ENCODE measurements at places on chromosomes 7 and 10. TPM values are rescaled to one million over a fixed set of nuclear protein-coding genes. Genes with fewer than 3 reads are reported as not detected.

DNA sequence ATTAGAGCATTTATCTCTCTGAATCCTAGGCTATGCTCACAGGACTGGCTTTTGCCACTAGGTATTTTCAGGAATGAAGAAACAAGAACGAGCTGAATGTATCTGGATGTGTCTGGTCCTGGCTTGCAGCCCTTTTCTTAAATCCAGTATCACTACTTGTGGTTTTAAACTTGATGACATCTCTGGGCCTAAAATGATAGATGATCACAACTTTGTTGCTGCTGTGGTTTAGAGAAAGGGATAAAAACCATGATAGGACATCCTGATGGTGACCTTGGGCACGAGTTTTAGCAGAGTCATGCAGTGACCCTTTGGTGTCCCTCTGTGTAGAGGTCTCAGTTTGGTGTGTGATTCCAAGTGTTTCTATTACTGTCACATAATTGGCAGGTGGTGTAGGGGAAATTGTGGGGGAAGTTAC, 31.7 kb upstream of the SEMA3C start:
- no peak overlapping the region for H3K4me3 ChIP-seq
- H3K27ac ChIP-seq: no peak overlapping the region
- H3K36me3 ChIP-seq: no peaks in the 10 kb centered on the region
- no peak for DNase-seq

LRRD1 gene
- not detected for total RNA-seq

DNA sequence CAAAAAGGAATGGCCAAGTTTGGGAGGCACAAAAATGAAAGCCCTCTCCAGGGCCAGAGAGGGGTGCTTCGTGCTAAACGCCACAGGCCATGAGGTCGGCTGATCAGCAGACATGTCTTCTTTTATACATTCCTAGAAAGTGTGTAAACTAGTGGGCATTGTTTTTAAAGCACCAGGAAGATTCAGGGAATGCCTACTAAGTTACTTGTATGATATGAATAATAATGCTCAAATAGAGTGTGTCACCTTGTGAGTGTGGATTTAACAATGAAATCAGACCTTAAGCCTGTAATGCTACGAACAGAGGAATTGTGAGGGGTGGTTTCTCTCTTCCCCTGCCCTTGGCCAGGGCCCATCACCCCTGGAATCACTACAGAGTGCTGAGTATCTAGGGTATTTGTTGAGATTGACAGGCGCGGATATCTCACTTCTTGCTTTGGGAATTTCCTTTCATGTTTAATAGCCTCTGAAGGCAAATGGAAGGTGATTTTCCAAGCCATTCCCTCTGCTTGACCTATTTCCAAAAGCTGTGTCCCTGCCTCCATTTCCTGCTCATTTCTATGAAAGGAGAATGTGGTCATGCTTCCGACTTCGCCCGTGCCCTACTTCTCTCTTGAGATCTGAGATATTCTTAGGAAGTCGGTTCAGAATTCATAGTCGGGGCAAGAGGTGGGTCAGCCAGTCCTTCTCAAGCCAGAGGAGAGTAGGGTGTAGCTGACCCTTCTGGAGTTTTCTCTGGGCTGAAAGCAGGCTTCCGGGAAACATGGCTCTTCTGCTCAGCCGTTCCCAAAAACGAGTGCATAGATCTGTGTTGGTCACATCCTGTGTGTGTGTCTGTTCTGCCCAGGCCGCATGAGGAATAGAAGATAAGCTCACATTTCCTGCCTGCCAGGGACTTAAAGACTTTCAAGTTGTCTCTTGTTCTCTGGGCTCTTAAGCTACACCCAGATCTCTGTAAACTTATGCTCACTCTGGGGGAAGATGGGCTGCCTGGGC, 167.8 kb upstream of the ITGB1 start:
- peak overlapping the region; percentile 36 for H3K27ac ChIP-seq
- no peaks in the 10 kb centered on the region for H3K36me3 ChIP-seq
- H3K4me1 ChIP-seq: no peaks in the 10 kb centered on the region
- DNase-seq: no peak
- no peaks in the 10 kb centered on the region for H3K27me3 ChIP-seq

GRCh38 chr7:35530124-35531109, 164.5 kb downstream of the HERPUD2 start:
- no peaks in the 10 kb centered on the region for H3K36me3 ChIP-seq
- no peaks in the 10 kb centered on the region for H3K27me3 ChIP-seq
- no peak overlapping the region for H3K4me3 ChIP-seq
- H3K4me1 ChIP-seq: no peaks in the 10 kb centered on the region
- no peak for DNase-seq

- H3K36me3 ChIP-seq: peaks cover 61% of the 10 kb centered on the region
- H3K4me3 ChIP-seq: peak overlapping the region; percentile 6
- DNase-seq: no peak
- H3K27me3 ChIP-seq: no peaks in the 10 kb centered on the region
Observed at GRCh38 chr10:32049113-32049512, 7.1 kb downstream of the KIF5B start.

RRP12 gene
- total RNA-seq: 33.1 TPM

TMEM72 gene
- total RNA-seq: not detected

GRCh38 chr7:112538726-112539255, 58.0 kb downstream of the LSMEM1 start:
- no peaks in the 10 kb centered on the region for H3K36me3 ChIP-seq
- no peak overlapping the region for H3K27ac ChIP-seq
- H3K4me3 ChIP-seq: no peak overlapping the region
- H3K4me1 ChIP-seq: no peaks in the 10 kb centered on the region

DNA sequence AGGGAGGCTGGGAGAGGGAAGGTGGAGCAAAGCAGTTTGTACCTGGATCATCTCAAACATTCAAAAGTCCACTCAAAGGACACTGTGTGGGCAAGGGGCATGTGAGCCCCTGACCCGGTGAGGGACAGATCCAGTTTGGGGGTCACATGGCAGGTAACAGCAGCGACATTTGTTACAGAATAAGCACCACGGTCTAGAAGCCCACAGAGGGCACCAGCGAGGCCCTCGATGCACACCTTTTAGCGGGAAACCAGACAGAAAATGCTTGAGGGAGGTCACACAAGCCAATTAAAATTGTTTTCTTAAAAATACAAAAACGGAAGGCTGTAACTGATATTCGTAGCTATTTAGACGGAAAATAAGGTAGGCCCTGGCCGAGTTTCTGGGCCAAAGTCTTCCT, 144.4 kb downstream of the ZMYND11 start:
- DNase-seq: peak; percentile 67
- no peak overlapping the region for H3K4me3 ChIP-seq
- H3K27ac ChIP-seq: no peak overlapping the region

- H3K4me1 ChIP-seq: no peaks in the 10 kb centered on the region
- H3K27me3 ChIP-seq: no peaks in the 10 kb centered on the region
- no peak overlapping the region for H3K27ac ChIP-seq
- no peak for DNase-seq
- H3K4me3 ChIP-seq: no peak overlapping the region
- H3K36me3 ChIP-seq: no peaks in the 10 kb centered on the region
Observed at GRCh38 chr10:107553470-107553869, 389.0 kb upstream of the SORCS1 start.

FAM13C gene
- total RNA-seq: 2.7 TPM

GRCh38 chr10:35684586-35684985, 42.5 kb upstream of the FZD8 start:
- no peaks in the 10 kb centered on the region for H3K27me3 ChIP-seq
- no peak overlapping the region for H3K4me3 ChIP-seq
- no peaks in the 10 kb centered on the region for H3K36me3 ChIP-seq
- DNase-seq: no peak
- no peak overlapping the region for H3K27ac ChIP-seq

DNA sequence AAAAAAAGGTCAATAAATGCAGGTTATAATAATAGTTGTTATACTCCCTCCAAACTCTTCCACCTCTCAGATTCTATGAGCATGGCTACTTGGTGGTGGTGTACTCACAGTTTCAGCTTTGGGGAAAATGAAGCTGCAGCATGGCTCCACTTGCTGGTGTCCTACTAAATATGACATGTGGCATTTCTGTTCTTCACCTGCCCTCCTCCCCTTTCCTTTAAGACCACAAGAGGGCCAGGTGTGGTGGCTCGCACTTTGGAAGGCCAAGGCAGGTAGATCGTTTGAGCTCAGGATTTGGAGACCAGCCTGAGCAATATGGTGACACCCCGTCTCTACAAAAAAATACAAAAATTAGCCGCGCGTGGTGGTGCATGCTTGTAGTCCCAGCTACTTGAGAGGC, 101.1 kb downstream of the SLC37A3 start:
- DNase-seq: no peak
- no peak overlapping the region for H3K4me3 ChIP-seq
- H3K4me1 ChIP-seq: no peaks in the 10 kb centered on the region
- H3K36me3 ChIP-seq: no peaks in the 10 kb centered on the region

RGR gene
- not detected for total RNA-seq

GRCh38 chr10:27369880-27370279, 129.3 kb upstream of the ACBD5 start:
- no peaks in the 10 kb centered on the region for H3K4me1 ChIP-seq
- no peak for DNase-seq
- no peak overlapping the region for H3K4me3 ChIP-seq

DNA sequence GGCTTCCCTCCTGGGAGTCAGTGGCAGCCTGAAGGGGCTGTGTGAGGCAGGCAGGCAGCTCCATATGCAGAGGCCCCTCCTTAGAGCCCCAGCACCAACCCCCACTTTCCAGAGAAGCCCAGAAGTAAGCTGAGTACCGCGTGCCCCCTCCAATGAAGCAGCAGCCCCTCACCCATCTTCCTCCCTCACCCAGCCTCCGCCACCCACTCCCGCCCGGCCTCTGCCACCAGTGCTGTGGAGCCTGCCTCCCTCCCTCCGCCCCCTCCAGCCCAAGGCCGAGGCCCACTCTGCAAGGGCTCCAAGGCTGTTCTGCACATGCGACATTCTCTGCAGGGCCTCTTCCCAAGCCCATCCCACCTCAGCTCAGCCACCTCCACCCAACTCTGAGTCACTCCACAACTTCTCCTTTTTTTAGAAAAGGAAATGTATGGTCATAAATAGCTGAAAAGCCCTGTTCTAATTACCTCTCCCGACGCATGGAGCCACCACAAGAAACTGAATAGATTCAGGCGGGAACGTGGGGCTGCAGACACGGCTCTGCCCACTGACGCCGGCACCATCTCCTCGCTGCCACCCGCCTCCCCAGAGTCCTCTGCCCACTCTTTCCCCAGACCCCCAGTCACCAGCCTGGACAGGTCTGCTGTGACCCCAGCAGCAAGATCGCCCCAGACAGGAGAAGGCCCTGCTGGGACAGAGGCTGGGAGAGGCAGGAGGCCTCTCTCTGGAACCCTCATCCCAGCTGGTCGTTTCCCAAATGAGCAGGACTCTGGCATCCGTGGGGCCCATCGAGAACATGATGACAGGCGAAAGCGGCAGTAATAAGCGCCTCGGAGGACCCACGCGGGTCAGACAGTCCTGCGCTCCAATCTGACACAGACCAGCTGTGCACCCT, 213.9 kb downstream of the MAD1L1 start:
- no peak for DNase-seq
- no peak overlapping the region for H3K4me3 ChIP-seq
- H3K27me3 ChIP-seq: no peaks in the 10 kb centered on the region
- no peaks in the 10 kb centered on the region for H3K36me3 ChIP-seq

PRTFDC1 gene
- total RNA-seq: 13.6 TPM

GRCh38 chr7:20172736-20173334, 44.3 kb downstream of the MACC1 start:
- DNase-seq: peak; percentile 94
- no peaks in the 10 kb centered on the region for H3K4me1 ChIP-seq
- no peaks in the 10 kb centered on the region for H3K27me3 ChIP-seq
- H3K36me3 ChIP-seq: no peaks in the 10 kb centered on the region

- no peaks in the 10 kb centered on the region for H3K27me3 ChIP-seq
- no peak overlapping the region for H3K4me3 ChIP-seq
- no peaks in the 10 kb centered on the region for H3K4me1 ChIP-seq
- H3K36me3 ChIP-seq: no peaks in the 10 kb centered on the region
- no peak for DNase-seq
Observed at GRCh38 chr7:126450269-126450671, 802.5 kb downstream of the GRM8 start.

Measured in endodermal cell (in vitro differentiated cells).